WERI-Rb-1 (cell line): ENCODE measurements at places on chromosomes 11 and 22.

DNA sequence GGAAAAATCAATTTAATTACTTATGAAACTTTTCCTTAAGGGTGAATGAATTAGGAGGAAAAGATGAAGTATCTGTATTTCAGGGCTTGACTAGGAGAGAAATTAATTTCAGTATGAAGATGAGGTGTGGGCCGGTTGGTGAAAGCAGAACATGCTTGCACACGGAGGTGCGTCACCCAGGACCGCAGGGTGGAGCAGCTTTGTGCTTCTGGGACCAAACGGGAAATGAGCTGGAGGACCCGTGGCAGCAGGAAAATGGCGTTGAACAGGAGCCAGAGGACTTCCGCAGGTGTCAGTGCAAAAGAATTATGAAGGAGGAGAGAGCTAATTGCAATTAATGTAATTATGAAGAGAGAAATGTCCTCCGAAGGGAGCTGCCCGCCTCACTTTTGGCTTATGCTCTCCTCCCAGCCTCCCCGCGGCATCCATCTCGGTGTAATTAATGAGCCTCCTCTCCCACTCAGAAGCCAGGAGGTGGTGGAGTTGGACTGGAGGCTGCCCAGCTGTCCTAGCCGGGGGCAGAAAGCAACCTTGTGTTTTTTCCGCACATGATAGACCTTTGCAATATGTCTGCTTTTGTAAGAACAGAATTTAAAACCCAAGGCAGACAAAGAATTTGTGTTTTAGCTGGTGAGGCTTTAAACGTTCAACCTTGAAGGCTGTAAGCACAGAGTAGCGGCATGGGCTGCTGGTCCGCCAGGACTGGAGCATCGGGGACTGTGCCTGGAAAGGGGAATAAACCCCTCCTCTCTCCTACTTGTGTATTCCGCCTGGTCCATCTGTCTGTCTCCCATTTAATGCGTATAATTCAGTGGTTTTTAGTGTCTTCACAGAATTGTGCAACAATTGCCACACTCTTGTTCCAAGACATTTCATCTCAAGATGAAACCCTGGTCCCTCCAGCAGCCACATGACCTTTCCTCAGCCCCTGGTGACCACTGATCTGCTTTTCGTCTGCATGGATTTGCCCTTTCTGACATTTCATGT, 180.6 kb downstream of the TBC1D22A start:
- no peak for DNase-seq

DNA sequence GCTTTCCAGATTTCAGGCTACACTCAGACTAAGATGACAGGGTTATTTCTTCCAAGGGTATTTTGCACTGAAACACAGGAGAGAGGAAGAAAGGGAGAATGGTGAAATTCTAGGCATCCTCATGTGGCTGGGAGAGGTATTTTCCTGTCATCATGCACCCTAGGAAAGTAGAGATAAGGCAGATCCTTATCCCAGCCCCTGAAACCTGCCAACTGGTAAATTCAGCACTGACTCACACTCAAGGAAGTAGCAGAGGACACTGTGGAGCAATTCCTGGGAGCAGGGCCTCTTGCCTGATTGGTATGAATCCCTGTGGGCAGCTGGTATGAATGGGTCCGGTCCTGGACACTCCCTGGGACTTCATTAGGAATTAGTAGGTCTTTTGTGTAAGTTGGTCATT, 37.6 kb upstream of the SLC5A1 start:
- DNase-seq: no peak

DNA sequence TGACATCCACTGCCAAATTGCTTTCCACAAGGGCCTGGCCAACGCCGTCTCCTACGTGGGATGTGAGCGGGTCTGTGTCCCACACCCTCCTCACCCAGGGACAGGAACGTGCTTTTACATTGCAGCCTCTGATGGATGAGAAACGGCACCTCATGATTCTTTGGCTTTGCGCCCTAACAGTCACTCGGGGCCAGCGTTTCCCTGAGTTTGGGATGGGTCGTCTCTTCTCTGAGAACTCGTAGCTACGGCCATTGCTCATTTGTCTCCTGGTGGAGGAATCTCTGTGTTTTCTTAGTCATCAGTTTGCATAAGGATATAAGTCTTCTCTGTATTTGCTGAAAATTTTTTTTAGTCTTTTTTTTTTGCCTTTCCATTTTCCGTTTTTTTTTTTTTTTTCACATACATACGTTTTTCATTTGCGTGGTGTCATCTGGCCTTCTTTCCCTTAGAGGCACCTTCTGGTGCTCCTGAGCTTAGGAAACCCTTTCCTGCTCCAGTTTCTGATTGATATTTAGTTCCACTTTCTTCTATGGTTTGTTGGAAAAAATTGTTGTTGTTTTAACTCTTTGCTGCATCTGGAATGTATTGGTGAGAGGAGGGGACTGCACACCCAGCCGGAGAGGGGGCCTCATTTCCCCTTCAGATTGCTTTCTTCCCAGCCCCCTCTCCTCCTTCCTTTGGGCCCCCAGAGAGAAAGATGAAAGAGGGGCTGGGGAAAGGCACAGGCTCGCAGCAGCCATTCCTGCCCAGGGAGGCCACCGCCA, 12.0 kb downstream of the TNNT3 start:
- peak; percentile 3 for DNase-seq

GRCh38 chr11:10875430-10876021, 17.7 kb upstream of the ZBED5 start:
- DNase-seq: no peak

DNA sequence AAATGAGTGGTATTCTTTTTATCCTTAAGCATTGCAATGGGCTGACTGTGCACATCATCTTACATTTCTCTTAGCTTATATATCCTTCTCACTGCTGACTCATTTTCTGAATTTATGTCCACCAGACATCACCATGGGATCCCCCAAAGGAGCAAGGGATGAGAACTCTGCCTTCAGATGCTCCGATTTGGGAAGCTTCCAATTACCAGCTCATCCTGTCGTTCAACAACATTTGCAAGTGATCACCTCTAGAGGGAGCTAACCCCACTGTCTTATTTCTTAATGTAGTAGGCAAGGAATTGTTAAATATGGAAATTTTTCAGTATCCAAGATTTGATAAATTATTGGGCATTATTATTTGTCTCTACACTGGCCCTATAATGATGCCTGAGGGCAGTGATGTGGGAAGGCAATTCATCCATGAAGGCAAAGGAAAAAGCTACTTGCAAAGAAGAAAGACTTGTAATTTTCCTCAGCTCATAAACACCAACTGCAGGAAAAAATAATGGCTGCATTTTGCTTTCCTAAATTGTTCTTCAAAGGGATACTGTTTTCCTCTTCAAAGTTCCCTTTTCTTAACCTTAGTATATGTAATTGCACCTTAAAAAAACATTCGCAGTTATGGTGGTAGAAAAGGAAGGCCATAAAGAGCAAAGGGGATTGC, 102.4 kb upstream of the FSHB start:
- no peak for DNase-seq

DNA sequence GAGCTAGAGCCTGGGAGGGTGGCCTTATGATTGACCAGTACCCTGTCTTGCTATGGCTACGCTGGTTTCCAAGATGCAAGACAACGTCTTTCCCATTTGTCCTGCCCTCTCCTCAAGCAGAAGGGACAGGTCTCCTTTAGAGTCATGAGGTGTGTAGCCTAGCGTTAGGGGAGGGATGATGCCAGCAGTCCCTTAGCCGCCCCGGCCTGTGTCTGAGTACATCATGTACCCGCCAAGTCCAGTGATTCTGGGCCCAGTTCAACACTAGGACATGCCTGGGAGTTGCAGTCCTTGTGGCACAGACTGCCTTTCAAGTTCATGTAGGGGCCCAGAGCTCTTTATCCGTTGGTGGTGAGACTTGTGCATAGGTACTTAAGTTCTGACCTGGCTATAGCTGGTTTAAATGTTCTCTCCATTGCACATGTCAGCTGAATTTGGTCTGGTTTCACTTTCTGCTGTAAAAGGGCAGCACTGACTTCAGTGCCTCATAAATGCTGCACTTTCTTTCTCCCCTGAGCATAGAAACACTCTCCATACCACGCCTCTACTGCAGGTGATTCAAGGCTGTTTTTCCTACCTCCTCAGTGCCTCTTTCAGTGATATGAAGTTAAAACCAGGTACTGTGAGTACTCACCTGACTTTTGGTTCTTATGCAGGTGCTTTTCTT, 151.1 kb downstream of the METTL15 start:
- DNase-seq: no peak

- no peak for DNase-seq
These were observed 487.3 kb downstream of the INSC start for GRCh38 chr11:15602047-15602446.

DNA sequence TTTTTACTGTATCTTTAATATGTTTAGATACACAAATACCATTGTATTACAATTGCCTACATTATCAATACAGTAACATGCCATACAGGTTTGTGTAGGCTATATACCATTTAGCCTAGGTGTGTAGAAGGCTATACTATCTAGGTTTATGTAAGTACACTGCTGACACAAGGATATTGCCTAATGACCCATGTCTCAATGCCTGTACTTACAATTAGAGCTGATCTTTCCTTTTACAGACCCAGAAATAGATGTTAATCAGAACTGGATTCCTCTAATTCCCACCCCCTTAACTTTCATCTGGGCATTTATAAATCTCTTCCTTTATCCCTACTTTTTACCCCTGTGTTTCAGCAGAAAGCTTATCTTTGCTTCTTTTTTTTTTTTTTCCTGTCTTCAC, 229.5 kb downstream of the METTL15 start:
- DNase-seq: no peak

DNA sequence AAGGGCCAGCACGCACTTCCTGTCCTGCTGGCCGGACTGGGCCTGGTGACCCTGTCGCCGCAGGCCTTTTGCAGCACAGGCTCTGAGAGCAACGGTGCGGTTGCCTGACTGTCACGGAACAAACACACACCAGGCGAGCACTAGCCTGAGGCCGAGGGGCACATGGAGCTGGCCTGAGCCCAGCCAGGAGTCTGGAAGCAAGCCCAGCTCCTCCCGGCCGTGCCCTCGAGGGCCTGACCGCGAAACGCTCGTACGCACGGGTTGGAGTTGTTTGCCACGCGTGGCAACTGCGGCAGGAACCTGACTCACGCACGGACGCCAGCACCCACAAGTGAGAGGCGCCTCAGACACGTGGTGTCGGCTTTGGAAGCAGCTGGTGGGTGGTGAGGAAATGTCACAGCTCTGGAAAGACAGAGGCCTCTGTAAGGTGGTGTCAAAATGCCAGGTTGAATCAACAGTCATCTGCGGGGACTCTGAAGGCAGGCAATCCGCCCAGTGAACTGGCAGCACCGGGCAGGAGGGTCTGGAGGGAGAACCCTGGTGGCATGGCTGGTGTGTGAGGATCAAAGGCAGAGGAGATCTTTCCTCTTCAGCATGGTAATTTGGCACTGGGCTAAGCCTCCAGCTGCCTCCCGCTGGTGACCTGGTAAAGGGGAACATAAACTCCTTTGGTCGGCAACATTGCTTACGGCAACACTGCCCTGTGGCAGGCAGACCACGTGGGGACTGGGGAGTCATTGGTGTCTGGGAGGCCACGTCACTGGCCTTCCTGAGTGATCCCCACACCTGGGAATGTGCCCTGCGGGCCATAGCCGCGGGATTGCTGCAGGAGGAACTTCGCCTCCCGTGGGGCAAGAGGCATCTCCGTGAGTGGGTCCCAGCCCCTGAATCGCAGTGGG, 15.3 kb upstream of the IL17REL start:
- DNase-seq: no peak

- no peak for DNase-seq
These were observed 5.7 kb upstream of the DGAT2 start for GRCh38 chr11:75762885-75763284.
